NAMALWA (cell line): ENCODE measurements at places on chromosomes 11 and 22.
A peak's percentile ranks its signal among the peaks of the same experiment; 100 is the strongest.

DNA sequence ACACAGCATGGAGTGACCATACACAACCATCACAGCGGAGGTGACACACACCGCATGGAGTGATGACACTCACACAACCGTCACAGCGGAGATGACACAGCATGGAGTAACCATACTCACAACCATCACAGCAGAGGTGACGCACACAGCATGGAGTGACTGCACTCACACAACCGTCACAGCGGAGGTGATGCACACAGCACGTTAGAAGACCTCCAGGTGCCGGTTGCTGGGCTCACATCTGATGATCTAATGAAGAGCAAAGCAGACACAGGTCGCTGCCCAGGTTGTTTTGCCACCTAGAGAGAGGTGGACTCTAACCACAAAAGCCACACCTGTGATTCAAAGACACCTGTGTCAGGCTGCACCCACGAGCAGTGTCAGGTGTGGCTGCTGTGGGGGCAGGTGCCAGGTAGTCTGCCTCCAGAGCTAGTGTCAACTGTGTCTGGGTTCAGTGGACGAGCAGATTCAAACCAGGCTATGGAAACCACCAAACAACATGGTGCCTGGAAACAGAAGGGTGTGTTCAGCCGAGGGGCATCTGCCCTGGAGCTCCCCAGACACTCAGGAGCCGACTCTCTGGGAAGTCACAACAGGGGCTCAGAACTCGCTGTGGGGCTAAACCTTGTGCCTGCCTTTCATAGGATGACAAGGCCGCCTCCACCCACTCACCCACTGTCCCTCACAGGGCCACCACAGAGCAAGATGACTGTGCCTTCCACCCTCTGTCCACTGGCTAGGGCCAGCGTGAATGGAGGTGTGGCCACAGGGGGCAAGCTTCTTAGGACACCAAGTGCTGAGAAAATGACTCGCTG is 608.2 kb downstream of the TBC1D22A start:
- no peak for DNase-seq

- DNase-seq = no peak
Measured at GRCh38 chr11:118783724-118784495, 7.1 kb downstream of the DDX6 start.

- no peak for DNase-seq
Measured at GRCh38 chr22:43077121-43077877, 11.9 kb downstream of the TTLL1 start.

DNA sequence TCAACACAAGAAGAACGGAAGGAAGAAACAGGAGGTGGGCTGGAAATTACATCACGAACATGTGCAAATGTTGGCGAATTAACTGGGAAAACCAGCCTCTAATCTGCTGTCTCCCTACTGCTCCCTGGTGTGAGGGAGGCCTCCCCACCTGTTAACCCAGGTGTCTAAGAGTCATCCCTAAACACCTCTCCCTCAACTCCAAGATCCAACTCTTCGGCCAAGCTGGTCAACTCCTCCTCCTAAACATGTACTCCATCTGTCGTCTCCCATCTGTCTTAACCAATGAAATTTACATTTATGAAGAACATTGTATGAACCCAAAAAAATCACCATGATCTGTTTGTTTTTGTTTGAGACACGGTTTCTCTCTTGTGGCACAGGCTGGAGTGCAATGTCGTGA is 154.2 kb downstream of the LARGE1 start:
- no peak for DNase-seq

DNA sequence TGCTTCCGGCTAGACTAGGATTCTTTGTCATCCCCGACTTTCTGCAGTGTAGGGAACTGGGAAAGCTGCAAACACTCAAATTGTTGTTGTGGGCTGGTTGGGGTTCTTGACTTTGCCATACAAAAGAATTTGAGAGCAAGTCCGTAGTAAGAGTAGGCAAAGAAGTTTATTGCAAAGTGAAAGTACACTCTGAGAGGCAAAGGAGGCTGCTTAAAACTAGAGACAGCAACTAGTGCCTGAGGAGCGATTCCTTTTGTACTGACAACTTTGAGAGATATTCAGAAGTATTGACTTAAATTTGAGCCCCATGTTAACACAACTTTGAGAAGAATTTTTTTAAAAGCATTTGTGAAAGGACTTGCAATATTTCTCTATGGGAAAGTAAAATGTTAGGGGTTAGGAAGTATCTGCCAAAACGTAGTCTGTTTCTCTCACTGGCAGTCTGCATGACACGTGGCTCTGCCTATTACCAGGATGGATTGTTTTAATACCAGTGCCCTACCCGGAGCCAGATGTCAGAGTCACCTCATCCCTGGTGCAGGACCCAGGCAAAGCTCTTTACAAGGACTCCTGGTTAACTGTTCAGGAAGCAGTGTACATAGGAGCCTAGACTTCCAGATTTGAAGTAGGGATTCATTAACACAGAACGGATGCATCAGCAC is 85.0 kb upstream of the CLPB start:
- no peak for DNase-seq

DNA sequence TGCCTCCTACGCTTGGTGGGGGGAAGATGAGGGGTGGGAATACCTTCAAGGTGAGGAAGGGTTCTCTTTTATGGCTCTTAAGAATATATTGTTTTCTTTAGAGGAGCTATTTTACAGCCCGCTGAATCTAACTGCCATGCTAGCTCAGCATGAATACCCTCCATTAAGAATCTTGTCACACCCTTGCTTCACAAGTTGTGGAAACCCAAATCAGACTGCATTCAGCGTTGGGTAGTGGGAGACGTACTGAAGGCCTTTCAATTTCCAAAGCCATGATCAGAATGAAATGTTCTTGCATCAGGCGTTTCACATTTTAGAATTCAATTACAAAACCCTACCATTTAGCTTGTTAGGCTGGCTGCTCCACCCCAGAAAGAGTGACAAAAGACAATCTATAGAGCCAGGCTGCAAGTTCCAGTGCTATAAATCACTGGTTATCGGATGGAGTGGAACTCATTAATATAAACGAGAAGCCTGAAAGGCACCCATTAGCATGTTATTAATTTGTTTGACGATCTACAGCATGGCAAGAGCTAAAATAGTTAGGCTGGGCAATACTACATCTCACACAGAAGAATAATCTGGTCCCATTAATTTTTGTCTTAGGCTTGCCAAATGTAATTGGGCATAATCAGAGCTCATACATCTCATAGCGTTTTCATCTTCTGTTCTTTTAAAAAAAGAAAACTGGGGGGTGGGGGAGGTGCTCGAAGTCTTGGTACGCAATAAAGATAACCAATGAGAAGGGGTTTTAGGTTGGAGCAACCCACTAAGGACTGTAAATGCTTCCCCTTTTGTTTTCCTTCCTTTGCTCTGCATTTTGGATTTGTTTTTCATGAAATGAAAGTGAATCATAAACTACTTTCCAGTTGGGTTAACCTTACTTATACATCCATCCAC is 57.5 kb downstream of the ABTB2 start:
- DNase-seq = no peak

GRCh38 chr11:83115026-83115425 is 41.9 kb upstream of the PCF11 start:
- DNase-seq = no peak

- DNase-seq = no peak
Measured at GRCh38 chr11:27052668-27053067, 12.1 kb downstream of the BBOX1 start.

DNA sequence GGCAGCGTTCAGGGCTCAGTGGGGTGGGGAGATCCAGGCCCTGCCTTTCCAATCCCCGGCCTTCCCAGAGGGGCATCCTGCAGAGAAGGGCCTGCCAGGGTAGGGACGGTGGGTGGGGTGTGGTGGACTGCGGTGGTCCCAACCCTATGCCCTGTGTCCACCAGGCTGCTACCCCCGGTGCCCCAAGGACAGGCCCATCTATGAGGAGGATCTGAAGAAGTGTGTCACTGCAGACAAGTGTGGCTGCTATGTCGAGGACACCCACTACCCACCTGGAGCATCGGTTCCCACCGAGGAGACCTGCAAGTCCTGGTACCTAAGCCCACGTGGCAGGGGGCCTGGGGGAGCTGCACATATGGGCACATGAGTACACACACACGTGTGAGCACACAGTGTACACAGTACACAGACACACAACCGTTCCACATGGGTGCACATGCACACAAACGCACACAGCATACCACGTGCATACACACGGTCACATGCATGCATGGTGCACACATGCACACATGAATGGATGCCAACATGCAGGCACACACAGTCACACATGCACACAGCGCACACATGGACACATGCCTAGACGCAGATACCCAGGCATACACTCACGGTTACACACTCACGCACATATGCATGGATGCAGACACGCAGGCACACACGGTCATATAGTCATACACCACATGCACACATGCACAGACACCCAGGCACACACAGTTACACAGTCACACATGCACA is 16.1 kb downstream of the MUC2 start:
- no peak for DNase-seq

DNA sequence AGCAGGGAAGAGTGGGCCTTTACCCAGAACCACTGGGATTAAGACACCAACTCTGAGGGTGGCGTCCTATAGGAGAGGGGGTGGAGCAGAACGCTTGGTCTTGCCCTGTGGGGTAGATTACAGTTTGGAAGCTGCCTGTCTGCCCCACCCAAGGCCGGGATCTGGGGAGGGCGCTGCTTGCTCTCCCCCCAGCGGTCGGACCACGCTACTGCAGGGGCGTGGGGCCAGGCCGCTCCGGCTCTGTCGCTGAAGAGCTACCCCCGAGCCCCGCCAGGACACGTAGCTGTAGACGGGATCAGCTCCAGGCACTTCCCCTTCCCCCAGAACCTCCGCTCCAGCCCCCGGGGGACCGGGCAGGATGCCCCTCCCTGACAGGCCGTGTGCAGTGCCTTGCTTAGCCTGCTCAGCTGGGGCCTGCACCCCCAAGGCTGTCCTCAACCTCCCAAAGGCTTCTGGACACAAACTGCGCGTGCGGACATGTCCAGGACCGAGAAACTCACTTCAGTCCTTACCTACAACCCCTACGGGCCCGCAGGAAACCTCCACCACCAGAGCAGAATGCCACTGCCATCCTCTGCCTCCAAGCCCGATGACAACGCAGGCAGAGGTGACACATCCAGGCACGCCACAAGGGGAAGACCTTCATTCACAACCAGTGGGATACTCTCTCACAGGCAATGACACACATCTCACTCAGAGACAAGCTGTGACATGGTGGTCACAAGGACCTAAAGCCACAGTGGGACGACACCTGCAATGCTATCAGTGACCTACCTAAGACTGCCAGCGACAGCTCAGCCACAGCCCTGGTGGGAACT is 3.6 kb downstream of the AHNAK start:
- peak; percentile 75 for DNase-seq

DNA sequence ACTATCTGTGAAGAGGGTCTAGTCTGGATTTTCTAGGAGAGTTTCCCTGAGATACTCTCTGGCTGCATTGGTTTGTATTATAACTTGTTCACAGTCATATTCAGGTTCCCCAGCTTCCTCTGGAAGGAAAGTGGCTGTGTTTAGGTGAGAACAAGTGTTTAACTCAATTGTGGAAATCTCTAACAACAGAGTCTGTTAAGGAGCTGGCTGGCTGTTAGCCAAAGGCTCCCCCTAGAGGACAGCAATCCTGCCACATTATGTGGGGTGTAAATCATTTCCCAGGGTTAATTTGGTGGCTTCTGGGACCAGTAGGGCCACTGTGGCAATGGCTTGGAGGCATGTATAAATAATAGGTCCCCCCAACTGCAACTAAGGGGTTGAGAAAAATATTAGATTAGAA is 18.4 kb downstream of the MS4A6E start:
- peak; percentile 59 for DNase-seq

DNA sequence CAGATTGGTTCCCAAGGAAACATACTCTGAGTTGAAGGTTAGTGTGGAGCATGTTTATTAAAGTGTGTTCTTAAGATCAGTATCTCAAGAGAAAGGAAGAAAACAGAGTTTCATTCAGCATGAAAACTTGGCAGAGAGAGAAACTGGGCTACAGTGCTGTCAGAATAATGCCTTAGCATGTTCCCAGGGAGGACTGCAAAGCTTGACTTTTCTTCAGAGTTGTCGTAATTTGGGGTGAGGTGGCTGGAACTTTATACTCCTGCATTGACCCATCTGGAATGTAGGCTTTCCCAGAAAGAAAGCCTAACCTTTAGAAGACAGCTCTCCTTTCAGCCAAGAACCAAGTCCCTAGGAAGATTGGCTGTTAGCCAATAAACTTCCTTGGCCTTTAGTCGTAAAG is 190.8 kb upstream of the CNTN5 start:
- no peak for DNase-seq

GRCh38 chr11:126132319-126132718 is 69.7 kb upstream of the CDON start:
- DNase-seq = no peak

- DNase-seq = peak; percentile 59
Measured at GRCh38 chr11:8033305-8034105, 46.4 kb downstream of the EIF3F start.

DNA sequence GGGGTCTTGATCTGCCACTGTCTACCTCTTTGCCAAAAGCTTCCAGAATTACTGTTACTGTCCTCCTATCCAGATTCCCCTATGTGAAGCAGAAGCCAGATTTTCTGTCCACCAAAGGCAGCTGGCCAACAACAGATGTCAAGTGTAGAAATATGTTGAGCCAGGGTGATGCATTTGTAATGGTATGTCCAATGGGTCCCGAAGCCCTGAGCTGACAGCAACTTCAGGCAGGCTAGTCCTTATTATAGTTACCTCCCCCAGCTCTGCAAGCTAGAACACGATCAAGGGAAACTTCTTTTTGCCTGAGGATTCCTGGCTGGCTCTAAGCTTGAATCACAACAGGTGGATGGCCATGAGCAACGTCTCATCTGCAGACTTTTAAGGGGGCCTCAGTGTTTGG is 10.2 kb downstream of the PAMR1 start:
- no peak for DNase-seq

GRCh38 chr22:43300891-43301676 is 42.1 kb downstream of the SCUBE1 start:
- DNase-seq = no peak

- DNase-seq = no peak
Measured at GRCh38 chr11:103824116-103824515, 212.3 kb upstream of the DDI1 start.

GRCh38 chr22:27050771-27051170 is 393.4 kb downstream of the MIAT start:
- DNase-seq = no peak

- DNase-seq = no peak
Measured at GRCh38 chr11:20084921-20085814, 75.1 kb downstream of the DBX1 start.

- no peak for DNase-seq
Measured at GRCh38 chr22:18021431-18021830, 2.9 kb downstream of the MICAL3 start.

DNA sequence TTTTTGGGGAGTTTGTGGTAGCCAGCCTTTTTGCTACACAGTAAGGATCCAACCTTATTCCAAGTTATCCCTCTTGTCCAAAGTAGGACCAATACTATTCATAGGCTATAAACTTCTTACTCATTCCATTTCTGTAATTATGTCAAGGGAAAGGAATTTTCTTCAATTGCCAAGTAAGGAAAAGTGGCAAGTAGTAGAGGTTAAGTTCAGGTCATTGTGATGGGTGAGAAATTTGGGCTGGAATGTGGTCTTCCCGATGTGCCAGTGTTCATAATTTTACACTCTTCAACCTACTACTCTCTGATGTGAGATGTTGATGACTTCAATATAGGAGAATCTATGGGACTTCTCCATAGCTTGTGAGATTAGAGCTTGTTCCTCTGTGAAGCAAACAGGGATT is 648.8 kb downstream of the METTL15 start:
- no peak for DNase-seq
